Upper lobe of right lung (tissue), 1 donor: ENCODE measurements at places on chromosomes 2 and 18. TPM values are rescaled to one million over a fixed set of nuclear protein-coding genes. Genes with fewer than 3 reads are reported as not detected.

GRCh38 chr18:48674758-48675351, 136.0 kb downstream of the CTIF start:
- peak; percentile 23 for DNase-seq

Gene CAPG
- 419 TPM for total RNA-seq

DNA sequence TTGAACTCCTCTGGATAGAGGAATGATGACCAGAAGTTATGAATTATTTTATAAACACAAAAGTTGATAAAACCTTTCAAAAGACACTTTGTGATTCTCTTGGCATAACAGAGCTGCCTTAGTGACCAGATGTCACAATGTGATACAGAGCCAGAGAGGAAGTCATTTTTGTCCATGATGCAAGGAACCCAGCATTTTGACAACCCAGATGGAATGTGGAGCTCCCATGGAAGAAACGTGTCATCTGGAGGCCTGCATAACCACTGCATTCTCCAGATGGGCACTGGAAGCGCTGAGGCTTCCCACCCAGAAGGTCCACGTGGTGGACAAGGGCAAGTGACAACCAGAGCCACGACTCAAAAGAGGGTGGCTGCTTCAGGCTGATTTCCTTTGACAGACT, 30.1 kb downstream of the HRH4 start:
- no peak for DNase-seq

Gene EVX2
- total RNA-seq, result not detected

GRCh38 chr18:36942264-36942663, 113.3 kb downstream of the KIAA1328 start:
- no peak for DNase-seq

DNA sequence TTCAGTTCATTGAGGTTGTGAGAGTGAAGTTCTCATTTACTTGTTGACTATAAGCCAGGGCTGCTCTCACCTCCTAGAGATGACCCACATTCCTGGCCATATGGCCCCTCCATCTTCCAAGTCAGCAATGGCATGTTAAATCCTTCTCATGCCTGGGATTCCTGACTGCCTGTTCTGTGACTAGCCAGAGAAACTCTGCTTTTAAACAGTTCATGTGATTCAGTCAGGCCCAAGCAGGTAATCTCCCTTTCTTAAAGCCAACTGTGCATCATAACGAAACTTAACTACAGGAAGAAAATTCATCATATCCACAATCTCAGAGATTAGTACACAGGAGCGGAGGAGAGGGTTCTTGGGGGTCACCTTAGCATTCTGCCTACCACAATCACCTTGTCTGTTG, 11.5 kb downstream of the DPP4 start:
- no peak for DNase-seq

DNA sequence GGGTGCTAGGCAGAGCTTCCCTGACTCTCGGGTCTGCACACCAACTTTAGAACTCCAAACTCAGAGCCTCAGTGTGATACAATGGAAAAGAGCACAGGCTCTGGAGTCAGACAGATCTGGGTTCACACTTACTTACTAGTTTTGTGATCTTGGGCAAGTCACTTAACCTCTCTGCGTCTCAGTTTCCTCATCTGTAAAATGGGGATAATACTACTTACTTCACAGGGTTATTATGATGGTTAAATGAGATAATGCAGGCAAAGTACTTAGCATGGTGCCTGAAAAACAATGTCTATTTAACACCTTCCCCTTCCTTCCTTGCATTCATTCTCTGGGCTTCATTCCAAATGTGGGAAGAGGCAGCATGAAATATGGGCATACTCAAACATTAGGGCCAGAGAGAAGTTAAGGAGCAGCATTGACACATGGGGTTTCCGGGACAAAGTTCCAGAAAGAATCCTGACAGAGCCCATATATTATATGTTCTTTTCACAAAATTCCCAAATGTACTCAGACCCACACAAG, 13.3 kb downstream of the DNAJC27 start:
- no peak for DNase-seq

DNA sequence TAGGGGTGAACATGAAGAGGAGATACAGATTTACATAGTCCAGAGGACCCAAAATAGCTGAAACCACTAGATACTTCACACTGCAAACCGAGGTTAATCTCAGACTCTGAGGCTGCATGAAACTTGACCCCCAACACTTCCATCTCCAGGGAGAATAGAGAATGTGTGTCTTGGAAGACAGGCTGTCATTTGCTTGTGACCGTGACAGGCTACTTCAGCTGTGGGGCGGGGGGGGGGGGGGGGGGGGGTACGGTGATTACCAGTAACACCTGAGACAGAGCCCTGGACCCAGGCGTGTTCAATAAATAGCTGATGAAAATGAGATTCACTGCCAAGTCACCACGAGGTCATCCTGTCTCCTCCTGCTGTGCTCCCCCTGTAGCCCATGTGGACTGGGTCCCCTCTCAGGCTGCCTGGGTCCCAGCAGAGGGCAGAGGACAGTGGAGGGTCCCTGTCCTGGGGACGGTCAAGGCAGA, 5.7 kb upstream of the KLHL29 start:
- no peak for DNase-seq

Gene HNRNPLL
- total RNA-seq, result 56.8 TPM

Gene PLCD4
- 1.0 TPM for total RNA-seq

Gene EGR4
- not detected for total RNA-seq

Gene CNDP1
- total RNA-seq, result not detected
